T-helper 22 cell (primary cell): ENCODE measurements at places on chromosomes 2 and 18.

GRCh38 chr2:225064928-225065327, 22.7 kb upstream of the DOCK10 start:
- no peak for DNase-seq

- no peak for DNase-seq
Measured at GRCh38 chr2:223920109-223920508, 25.0 kb downstream of the WDFY1 start.

GRCh38 chr2:121196849-121197155, 88.2 kb downstream of the TFCP2L1 start:
- DNase-seq = no peak

- no peak for DNase-seq
Measured at GRCh38 chr2:207448006-207448405, 81.8 kb upstream of the CREB1 start.

DNA sequence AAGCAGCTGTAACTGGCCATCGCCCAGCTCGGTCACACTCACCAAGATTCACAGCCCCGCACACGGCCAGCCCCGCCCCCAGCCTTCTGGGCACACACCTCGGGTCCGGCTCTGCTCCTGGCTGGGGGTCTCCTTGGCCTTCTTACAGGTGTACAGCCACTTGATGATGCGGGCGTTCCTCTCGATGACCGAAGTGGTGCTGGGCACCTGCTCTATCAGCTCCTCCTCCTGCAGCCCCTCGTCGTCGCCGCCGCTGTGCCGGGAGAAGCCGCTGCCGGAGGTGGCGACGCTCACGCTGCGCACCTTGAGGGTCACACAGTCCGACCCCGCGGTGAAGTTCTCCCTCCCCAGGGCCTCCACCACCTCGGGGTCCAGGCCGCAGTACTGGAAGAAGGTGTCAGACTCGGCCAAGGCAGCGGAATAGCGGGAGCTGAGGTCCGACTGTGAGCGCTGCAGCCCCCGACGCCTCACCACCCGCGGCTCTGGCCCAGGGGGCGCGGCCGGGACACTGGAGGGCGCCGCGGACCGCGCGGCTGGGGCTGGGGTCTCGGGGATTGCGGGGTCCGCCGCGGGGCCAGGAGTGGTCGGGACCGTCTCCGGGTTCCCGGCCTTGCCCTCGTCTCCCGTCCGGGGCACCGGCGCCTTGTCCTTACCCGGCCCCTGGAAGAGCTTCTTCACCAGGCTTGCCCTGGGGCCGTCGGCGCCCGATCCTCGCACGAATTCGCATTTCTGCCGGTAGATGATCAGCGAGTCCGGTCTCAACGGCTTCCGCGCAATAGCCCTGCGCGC, 769 bp downstream of the FAM110C start:
- DNase-seq = no peak

- no peak for DNase-seq
Measured at GRCh38 chr2:191363267-191363666, 118.1 kb downstream of the MYO1B start.

DNA sequence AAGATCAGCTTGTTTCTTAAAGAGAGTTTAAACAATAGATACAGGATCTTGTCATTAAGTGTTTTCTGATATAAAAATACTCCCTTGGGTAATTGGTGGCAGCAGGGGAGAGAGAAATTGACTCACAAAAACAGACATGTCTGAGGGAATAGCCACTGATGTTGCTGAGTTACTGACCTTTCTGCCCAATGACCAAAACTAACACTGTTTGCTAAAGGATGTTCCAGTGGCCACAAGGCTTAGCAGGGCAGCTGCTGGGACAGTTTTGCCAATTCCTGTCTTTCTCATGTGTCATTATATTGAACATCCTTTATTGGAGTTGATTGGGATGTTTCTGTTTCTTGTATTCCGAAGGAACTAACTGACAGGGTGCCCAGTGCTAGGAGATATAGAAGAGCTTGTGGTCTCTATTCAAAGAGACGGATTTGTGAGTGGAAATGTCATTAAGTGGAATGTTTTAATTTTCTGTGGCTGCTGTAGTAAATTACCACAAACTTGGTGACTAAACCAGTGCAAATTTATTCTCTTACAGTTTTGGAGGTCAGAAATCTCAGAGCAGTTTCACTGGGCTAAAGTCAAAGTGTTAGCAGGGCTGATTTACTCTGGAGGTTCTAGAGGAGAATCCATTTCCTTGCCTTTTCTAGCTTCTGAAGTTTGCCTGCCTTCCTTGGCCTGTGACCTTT, 124.8 kb upstream of the RMDN2 start:
- no peak for DNase-seq

DNA sequence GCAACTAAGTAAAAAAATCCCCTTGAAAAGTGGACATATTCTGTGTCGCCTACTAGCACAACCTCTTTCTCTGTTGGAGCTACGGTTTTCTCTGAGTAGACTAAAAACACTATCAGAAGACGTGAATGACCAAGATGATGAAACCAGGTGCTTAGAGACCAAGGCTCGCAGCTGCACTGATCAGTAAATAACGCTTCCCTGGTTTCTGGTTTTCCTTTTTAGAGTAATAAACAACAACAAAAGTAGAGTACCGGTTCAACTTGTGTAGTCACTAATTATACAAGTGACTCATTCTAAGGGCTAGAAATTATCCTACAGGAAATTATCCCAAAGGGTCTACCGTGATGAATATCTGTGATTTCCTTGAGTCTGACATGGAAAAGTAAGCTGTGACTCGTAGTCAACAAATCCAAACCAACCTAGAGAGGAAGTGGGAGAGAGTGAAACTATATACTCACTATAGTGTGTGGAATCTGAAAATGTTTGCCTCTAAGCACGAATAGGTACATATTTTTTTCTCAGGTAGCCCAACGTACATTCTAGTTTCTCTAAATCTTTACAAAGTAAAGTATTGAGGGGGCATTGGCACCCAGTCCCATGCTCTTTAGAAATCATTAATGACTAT, 17.8 kb downstream of the RASGRP3 start:
- no peak for DNase-seq

- DNase-seq = no peak
Measured at GRCh38 chr2:68125821-68126220, 31.9 kb upstream of the PNO1 start.
